ENCODE measurements at places on chromosomes 6 and 20.

DNA sequence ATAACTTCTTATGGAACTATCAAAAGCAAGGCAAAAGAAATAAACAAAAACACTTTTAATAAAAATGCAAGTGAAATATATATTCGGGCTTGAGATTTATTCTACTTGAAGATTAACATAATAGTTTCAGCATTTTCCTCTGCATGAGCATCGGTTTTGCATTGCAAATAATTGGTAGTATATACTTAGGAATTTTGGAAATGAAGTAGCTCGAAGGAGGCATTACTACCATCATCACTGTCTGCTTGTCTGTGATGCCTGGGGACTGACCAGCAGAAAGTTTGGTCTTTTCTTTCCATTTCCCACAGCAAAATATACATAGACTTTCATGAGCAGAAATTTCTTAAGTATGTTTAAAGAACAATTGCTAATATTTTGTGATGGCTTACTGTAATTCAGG lies 570.7 kb downstream of the HTR1B start:
- DNase-seq, result no peak

DNA sequence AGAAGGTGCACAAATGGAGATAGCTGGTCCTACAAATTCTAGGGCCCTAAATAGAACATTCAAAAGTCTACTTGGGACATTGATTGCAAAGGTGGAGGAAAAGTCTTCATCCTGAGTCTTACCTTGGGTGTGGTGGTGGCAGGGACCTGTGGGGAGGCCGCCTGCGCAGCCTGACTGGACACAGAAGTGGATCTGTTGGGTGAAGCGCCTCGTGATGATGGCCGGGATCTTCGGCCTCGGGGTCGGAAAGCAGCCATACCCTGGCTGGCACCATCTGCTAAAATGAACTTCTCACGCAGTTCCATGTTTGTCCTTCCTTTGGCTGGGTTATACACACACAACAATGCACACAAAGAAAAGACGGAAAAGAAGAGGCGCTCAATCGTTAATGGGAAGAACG lies 179.2 kb downstream of the DST start:
- DNase-seq, result no peak

DNA sequence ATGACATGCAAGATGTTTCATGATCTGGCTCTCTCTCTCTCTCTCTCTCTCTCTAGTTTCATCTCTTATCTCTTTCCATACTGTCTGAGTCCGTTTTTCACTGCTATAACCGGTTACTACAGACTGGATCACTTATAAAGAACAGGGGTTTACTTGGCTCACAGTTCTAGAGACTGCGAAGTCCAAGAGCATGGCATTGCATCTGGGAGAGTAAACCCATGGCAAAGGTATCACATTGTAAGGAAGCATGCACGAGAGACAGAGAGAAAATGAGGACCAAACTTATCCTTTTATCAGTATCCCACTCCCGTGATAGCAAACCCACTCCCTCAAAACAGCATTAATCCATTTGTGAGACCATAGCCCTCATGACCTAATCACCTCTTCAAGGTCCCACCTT lies 7.2 kb upstream of the AGPAT4 start:
- DNase-seq, result no peak

DNA sequence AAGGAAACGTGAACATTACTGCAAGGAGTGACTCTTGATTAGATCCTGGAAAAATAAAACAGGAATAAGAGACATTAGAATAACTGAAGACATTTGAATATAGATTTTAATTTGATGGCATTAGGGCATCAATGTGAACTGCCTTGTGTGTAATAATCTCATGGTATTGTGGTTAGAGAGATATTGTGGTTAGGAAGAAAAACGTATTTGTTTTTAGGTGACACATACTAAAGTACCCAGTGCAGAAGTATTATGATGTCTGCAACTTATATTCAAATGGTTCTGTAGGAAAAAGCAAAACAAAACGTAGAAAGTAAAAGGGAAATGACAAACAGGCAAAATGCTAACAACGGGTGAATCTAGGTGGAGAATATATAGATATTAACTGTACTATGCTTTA lies 65.9 kb upstream of the OGFRL1 start:
- DNase-seq, result no peak

- DNase-seq, result no peak
These were observed 834.0 kb downstream of the MAFB start for GRCh38 chr20:39855056-39855455.

DNA sequence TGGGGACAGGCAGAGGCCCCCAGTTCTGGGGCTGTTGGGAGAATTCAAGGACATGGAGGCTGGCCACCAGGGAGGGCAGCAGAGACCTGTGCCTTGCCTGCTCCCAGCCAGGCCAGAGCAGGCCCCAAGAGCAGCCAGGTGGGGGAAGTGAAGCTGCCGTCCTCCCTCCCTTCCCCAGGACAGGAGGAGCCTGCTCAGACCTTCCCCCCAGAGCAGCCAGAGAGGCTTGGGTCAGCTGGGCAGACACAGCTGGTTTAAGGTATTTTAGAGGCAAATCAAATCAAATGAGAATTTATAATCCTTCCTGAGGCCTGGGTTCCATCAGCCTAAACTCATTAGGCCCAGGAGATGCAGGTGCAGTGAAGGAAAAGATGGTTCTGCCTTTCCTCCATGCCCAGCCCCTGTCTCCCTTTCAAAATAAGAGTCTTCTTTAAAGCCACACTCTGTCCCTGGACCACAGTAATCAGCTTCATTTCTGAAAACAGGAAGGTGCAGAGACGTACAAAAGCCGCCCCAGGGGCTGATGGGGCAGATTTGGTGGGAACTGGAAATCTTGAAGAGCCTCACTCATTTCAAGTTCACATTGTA lies 21.7 kb downstream of the BMP7 start:
- DNase-seq, result no peak

DNA sequence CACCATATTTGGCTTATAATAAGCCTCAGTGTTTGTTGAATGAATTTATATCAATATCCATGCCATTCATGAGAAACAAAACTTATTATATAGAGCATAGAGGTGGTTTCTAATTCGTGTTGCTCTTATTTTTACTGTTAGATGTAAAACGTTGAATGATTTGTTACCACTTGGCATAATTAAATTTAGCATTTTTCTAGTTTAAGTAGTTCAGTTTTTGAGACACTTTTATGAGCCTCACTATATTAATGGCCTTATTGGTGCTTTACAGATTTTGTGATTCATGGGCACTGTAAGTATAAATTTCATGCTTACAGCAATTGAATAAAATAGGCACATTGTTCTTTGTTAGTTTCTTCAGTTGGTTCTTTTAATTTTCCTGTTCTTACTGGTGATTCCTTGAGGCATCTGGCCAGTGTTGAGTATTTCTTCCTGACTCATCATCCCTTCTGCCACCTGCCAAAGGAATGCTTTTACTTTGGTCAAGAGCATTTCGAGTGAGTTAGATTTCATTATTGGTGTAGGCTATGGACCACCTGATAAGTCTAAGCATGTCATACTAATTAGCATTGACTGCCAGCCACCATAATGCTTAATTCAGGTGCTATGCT lies 34.8 kb downstream of the CDKAL1 start:
- DNase-seq, result no peak

DNA sequence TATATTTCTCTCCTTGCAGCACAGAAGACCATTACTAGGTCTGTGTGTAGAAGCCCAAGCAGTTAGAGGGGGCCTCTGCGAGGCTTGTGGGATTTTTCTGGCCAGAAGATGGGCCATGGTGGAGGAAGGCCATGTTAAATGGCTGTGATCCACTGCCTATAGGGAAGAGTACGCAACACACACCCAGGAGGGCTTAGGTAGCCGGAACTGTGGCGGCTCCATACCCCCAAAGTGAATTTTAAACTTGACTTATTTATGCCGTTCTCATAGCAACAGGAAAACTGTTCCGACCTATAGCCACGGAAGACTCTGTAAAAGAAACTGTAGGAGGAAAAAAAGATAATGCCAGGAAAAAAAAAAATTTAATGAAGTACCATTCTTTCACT lies 69.5 kb downstream of the SLX4IP start:
- no peak for DNase-seq

- DNase-seq, result no peak
These were observed 3.3 kb downstream of the KCNS1 start for GRCh38 chr20:45097485-45098102.

DNA sequence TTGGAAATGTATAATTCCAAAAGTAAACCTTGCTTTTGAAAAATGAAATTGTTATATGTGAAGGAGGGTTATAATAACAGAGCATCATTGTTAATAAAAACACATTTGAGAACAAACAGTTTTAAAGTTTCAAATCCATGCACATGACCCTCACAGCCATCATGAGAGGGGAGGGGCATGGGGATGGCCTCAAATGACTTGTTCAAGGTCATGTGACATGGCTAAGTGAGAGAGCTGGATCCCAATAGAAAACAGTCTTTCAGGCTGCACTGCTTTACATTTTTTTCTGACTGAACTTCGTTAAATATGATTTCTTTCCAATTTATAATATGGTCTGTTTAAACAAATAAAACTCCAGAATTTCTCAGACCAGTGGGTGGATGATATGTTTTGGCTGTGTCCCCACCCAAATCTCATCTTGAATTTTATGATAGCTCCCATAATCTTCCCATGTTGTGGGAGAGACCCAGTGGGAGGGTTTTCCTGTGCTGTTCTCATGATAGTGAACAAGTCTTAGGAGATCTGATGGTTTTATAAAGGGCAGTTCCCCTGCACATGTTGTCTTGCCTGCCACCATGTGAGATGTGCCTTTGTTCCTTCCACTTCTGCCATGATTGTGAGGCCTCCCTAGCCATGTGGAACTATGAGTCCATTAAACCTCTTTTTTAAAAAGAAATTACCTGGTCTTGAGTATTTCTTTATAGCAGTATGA lies 66.0 kb downstream of the DTD1 start:
- no peak for DNase-seq

DNA sequence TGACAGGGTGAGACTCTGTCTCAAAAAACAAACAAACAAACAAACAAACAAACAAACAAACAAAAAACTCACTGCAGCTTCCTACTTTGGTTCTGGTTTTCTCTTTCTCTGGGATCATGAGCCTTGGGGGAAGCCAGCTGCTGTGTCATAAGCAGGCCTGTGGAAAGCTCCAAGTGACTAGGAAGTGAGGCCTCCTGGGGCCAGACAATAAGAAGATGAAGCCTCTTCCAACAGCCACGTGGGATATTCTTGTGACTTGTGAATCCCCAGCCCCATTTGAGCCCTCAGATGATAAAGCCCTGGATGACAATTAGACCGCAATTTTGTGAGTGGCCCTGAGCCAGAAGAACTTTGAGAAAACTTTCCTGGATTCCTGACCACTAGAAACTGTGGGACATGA lies 11.4 kb downstream of the HLA-A start:
- no peak for DNase-seq

GRCh38 chr6:168960551-168961263 lies 292.9 kb downstream of the THBS2 start:
- DNase-seq, result no peak

DNA sequence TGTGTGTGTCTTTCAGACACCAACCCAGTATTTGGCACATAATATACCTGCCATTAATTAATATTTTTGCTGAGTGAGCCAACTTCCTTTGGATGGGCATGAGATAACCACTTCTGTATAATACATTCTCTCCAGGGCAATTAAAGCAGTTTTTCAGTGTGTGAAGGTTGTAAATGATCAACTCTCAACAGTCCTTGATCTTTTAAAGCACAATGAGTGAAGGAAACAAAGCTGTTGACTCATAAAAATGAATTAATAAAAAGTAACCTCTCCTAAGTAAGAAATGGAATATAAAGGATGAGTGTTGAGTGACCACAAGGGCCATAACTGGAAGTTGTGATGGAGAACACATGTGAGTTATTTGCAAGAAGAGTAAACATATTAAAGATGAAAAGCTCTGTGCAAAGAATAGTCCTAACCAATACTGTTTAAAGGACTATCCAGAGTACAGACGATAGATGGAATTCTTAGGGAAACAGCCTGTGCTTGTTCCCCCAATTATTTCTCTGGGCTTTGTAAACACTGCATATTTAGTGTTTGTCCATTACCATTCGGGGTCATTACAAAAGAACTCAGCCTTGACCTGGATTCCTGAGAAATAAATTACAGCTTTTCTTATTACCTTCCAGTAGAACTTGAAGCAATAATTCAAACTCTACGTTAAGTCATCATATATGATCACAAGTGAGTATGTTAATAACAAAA lies 446.2 kb downstream of the PLCB1 start:
- no peak for DNase-seq

DNA sequence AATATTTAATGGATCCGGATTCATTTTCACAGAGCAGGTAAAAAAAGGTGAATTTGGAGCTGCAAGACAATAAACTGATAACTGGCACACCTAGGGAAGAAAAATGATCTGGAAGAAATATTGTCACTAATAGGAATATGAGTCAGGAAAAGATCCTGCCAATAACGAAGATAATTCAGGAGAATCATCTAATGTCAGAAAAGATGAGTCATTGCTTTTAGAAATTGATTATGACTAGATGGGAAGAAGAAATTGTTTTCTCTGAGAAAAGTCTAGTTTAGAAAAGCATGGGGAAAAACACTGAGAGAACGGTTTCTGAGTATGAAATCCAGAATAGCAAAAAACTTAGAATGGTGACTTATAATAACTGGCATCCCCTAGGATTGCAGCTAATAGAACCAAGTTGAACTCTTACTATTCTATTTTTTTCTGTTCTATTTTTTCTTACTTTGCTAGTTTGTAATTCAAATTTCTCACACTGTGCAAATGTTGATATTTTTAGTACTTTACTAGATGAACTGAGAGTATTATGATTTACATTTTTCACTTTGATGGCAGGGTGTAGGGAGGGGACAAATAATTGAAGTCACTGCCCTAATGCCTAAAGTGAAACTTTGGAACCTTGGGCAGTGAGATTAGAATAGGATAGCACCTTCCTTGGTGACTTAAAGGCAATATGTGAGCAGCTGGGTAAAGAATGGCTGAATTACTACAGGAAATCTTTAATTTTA lies 38.2 kb upstream of the SUPT3H start:
- DNase-seq, result no peak

- DNase-seq, result no peak
These were observed 57.8 kb upstream of the TAGAP start for GRCh38 chr6:159102373-159103160.

DNA sequence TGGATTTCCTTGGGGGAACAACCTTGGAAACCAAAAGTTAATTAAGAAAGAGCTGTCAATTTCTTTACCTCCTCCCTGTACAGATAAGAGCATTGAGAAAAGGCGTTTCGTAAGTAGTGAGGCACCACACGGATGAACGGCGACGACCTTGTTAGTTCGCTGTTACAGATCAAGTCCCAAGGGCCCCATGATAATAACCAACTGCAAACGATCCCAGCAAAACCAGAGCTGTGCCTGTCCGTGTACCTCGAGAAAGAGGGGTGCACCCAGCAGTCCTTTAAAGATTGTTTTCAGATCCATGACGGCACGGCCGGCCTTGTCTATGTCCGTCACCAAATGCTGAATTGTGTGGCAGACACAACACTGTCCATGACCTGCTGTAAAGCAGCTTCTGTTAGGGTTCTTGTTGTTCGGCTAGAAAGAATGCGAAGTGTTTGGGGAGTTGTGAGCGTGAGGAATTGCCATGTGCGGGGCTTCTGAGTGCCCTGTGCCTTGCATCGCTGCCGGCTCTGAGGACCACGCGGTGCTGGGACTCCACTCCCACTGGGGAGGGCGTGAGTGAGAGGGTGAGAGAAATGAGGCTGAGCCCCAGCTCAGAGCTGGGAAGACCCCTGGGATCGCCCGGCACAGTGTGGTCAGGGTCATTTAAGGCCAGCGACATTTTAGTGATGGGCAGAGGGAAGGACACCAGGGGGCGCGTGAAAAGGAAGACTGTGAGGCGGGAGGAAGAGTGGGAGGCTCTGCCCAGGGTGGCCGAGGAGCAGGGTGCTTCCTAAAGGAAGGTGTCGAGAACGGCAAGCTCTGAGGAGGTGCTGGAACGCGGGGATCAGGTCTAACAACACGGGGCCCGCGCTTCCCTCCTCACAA lies 136.8 kb upstream of the RPS6KA2 start:
- no peak for DNase-seq

Measured in GOT3 (cell line).